ENCODE measurements at places on chromosomes 1 and 21. TPM values are rescaled to one million over a fixed set of nuclear protein-coding genes. Genes with fewer than 3 reads are reported as not detected.

The AMY1A gene
- total RNA-seq = not detected

- no peak for DNase-seq
Observed at GRCh38 chr1:201741763-201742342, 87.1 kb upstream of the IPO9 start.

- DNase-seq = no peak
Observed at GRCh38 chr1:181036107-181036836, 2.5 kb downstream of the MR1 start.

DNA sequence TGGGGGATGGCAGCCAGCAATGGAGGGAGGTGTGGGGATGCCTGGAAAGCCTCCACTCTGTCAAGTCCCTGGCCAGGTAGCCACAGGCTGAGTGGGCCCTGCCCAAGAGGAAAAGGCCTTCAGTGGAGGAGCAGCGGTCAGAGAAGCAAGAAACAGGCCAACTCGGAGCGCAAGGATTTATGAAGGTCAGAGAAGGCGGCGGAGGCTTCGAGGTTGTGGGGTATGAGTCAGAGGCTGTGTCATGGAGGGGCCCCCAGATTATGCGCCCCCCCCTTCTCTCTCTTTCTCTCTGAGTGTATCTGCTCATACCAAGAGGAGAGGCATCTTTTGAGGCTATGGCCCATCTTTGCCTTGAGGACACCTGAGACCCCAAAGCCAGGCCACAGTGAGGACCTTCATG is 99.5 kb downstream of the CASZ1 start:
- DNase-seq = no peak

Data from OCI-LY7 (cell line).